ENCODE measurements at places on chromosomes 2 and 18. TPM values are rescaled to one million over a fixed set of nuclear protein-coding genes. Genes with fewer than 3 reads are reported as not detected.

The GREB1L gene
- not detected for total RNA-seq

The NAT8 gene
- not detected for total RNA-seq

The PDCD1 gene
- not detected for total RNA-seq

The ANKRD36C gene
- total RNA-seq: 58.8 TPM

The PRSS56 gene
- not detected for total RNA-seq

The ID2 gene
- total RNA-seq: 144 TPM

The RAX gene
- not detected for total RNA-seq

The APOB gene
- under 0.01 TPM for total RNA-seq

The KCNG3 gene
- total RNA-seq: not detected

The RAB6D gene
- not detected for total RNA-seq

The LRATD1 gene
- total RNA-seq: under 0.01 TPM

The TUBA3D gene
- total RNA-seq: not detected

The SERPINB2 gene
- total RNA-seq: 6.5 TPM

The L3MBTL4 gene
- total RNA-seq: not detected

The MYCN gene
- not detected for total RNA-seq

The STAT4 gene
- total RNA-seq: 1.2 TPM

The CHAC2 gene
- 0.83 TPM for total RNA-seq

The AGXT gene
- not detected for total RNA-seq

The PUS10 gene
- total RNA-seq: 9.6 TPM

The OSBPL6 gene
- total RNA-seq: 2.2 TPM

All from smooth muscle cell of trachea (primary cell).